ELF-1 (cell line): ENCODE measurements at places on chromosomes 6 and 20.

- no peak for DNase-seq
Observed at GRCh38 chr6:51299621-51300380, 481.1 kb downstream of the TFAP2B start.

DNA sequence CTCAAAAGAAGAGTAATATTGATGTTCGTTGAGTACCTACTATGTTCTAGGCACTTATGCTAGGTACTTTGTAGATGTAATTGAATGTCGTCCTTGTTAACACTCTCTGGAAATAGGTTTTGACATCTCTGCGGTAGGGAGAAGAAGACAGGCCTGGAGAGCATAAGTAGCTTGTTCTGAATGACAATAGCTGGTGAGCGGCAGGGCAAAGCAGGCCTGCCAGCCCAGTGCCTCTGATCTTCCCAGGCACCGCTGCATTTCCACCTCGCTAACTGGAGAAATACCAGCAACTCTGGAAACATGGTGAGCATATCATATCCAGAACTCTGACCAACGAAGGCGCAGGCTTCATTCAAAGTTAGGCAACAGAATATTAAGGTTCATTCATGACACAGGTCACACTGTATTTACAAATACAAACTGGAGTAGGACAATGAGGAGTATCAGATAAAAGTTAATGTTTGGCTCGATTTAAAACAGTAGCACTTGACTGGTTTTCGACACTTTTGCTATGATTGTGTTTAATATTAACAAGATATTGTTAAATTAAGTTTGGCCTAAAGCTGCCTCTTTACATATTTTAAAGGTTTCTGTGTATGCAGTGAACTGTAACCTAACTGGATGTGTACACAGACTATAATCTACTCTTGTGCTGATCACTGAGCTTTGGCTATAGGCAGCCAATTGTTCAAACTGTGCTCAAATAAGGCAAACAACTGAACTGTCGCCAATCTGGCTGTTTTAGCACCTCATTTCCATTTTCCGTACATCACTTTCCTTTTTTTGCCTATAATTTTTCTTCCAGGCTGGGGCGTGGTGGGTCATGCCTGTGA is 54.1 kb downstream of the PPP1R3G start:
- DNase-seq = peak; percentile 76

DNA sequence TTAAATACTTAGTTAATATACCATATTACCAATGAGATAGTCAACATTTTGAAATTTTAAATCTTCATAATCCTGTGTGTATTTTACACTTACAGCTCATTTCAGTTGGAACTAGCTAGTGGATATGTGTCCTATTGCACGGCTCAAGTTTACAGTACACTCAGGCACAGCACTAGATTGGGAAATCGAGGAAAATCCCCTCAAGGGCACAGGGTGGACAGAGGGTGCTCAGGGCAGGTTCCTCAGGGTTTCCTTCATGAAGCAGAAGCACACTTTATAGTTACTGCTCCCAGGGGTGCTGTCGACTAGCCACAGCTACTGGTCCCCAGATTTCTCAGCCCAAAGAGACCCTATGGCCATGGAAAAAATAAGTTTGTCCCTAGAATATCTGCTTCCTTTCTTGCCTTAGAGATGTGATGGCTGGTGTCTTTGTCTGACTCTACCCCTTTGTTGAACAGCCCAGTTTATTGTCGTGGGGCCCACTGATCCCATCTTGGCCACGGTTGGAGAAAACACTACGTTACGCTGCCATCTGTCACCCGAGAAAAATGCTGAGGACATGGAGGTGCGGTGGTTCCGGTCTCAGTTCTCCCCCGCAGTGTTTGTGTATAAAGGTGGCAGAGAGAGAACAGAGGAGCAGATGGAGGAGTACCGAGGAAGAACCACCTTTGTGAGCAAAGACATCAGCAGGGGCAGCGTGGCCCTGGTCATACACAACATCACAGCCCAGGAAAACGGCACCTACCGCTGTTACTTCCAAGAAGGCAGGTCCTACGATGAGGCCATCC is 1.5 kb downstream of the BTN2A1 start:
- DNase-seq = no peak

GRCh38 chr6:75409286-75409685 is 84.3 kb downstream of the FILIP1 start:
- DNase-seq = no peak

DNA sequence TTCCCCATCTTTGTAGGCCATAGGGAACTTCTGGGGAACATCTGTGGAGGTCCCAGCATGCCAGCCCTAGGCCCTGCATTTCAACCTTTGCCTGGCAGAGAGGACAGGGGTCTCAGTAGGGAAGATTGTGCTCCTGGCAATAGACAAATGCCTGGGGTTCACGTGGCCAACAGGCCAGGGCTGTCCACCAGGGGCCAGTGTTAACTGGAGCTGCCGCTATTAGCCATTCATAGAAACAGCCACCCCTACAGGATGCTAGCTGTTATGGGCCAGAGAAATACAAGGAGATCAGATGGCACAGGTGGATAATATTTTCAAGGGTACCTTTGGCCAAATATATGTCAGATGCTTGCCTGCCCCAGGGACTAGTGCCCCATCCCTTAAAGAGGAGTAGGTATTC is 932.9 kb downstream of the QKI start:
- DNase-seq = no peak

DNA sequence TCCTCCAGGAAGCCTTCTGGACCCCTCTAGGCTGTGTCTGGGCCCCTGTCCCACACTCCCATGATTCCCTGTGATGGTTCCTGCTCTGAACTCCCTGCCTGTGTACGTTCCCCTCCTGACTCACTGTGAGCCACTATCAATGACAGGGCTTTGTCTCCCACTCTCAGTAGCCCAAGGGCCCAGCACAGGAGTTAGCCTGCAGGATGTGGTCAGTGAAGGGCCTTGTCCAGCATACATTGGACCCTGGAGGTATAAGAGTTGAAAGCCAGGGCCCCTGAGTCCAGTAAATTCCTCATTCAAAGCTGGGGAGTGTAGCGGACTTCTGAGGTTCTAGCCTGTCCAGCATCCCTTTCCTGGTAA is 19.0 kb downstream of the ZBP1 start:
- DNase-seq = no peak

GRCh38 chr20:56428410-56428809 is 16.4 kb downstream of the CASS4 start:
- DNase-seq = no peak

DNA sequence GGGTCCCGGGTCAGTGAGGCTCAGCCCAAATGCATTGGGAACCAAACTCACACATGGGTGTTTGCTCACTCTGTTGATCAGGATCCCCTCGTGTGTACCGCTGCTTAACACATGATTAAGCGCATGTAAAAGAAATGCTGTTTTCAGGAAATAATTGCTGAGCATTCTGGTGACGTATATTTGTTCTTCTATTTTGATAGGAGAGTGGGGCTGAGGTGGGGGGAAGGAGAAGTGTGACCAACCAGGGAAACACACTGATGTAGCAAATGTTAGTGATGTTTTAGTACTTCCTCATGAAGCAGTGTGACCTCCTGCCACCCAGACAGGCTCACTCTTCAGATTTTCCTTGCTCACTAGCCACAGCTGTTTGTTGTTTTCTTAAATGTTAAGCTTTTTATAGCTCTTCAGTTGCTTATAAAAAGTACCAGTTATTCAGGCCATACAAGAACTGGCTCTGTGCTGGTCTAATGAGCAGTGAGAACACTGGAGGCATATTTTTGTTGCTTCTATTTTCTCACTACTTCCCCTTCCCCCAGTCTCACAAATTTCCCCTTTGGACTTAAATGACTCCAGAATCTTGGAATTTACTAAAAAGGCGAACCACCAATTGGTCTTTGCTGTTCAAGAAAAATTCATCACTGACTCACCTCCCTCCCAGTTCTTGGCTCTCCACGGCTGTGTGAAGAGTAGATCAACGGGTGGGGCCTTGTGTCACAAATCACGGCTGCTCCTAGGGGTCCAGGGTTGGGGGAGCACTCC is 79.2 kb upstream of the BACH2 start:
- DNase-seq = no peak

DNA sequence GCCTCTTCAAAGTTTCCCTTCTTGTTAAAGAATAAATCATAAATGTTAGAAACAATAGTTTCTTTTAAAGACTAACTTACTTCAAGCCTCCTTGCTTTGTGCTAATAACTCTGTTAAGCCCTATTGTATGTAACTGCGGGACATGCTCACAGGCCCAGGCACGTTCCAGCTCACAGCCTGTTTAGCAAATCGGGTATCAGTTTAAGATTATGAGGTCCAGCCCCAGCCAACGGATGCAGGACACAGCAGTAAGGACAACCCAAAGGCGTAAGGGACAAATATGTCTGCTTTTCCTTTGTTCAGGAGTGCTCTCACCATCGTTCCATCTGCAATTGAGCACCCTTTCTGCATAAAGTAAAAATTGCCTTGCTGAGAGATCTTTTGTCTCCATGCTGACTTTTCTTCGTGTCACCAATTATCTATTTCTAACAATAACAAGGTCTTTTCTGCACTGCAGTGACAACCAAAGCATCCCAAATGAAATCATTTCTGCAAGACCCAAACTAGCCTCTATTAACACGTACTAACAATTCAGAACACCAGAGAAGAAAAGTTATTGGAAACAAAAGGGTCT is 1.4 kb downstream of the C6orf52 start:
- DNase-seq = peak; percentile 3

DNA sequence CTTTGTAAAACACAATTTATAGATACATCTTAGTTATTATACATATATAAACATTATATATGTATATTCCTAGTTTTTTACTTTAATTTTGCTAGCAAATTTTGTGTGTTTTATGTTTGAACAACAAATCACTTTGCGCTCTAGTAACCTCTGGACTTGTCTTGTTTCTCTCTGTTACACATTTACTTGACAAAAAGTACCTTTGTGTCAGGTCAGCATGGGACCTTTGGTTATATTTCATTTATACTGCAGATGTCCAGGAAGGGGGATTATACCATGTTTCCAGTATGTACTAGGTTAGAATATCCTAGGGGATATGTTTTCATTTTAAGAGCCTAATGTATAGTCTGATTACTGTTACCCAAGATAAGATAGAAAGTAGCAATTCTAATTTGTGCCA is 28.5 kb upstream of the ELOVL5 start:
- no peak for DNase-seq

DNA sequence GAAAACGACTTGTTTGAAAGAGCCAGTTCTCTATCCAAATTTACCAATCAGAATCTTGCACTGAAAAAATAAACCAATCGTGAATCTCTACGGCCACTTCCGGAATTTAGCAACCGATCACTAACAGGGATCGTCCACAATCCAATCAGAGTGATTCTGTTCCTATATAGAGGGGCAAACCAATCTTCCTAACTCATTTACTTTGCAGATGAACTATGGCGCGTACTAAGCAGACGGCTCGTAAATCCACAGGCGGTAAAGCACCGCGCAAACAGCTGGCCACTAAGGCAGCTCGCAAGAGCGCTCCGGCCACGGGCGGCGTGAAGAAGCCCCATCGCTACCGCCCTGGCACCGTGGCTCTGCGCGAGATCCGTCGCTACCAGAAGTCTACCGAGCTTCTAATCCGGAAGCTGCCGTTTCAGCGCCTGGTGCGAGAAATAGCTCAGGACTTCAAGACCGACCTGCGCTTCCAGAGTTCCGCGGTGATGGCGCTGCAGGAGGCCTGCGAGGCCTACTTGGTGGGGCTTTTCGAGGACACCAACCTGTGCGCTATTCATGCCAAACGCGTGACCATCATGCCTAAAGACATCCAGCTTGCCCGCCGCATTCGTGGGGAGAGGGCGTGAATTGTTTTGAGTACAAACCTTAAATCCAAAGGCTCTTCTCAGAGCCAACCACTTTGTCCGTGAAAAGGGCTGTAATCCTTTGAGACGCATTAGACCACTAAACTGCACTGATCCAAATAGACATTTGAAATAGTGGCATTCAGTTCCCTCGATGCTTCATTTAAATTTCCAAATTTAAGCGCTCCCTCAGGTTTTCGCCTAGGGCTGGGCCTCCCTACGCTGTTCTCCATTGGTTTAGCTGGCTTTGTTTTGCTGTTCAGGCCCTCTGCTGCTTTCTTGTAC is 138.0 kb downstream of the HFE start:
- peak; percentile 94 for DNase-seq

DNA sequence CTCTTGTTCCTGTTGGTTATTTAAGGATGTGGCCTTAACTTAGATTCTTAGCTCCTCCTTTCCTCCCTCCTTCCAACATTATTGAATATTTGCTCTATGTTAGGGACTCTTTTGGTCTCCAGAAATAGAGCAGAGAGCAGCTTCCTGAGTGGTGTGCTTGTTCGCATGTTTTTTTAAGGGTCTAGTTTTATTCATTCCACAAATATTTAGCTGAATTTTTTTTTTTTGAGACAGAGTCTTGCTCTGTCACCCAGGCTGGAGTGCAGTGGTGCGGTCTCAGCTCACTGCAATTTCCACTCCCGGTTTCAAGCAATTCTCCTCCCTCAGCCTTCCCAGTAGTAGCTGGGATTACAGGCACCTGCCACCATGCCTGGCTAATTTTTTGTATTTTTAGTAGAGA is 169.2 kb downstream of the ZFAND3 start:
- DNase-seq = no peak

GRCh38 chr20:51620432-51620831 is 77.9 kb upstream of the NFATC2 start:
- DNase-seq = no peak

DNA sequence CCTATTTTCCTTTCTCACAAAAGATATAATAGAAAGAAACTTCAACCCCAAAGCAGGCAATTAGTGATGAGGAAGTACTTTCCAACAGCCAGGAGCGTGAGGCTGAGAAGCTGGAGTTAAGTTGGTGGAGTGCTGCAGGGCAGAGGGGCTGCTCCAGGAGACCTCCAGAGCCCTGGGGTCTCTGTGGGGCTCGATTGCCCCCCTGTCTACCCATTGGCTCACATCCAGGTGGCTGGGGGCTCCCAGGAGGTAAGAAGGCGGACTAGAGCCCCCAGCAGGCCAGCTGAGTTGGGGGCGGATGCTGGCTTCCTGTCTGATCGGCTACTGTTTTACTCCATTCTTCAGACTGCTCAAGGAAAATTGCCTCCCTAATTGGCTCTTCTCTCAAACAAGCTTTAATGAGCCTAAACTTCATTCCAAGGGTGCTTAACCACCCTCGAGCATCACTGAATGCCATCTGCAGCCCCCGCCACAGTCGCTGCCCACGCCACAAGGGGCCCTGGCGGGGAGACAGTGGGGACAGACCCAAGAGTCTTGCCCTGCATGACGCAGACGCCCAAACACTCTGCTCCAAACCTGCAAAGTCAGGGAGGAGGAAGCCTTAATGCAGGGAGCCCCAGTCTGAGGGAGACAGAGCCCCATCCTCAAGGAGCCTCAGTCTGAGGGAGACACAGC is 78.6 kb downstream of the MDGA1 start:
- DNase-seq = no peak

DNA sequence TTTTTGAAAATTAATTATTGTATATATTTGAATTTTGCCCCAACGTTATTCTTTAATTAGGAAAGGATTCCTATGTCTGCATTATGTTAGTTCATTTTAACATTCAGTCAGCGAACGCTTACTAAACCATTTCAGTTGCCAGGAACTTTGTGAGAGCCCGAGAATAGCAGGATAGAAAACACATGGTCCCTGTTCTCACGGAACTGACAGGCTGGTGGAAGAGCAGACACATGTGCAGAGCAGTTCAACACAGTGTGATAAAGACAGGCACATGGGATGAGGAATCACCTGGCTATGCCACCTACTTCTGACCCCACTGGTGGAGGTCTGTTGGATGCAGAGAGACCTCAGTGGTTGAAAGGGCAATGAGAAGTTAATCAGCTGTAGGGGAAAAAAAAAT is 367.2 kb downstream of the EPM2A start:
- no peak for DNase-seq
